ENCODE measurements at places on chromosomes 11 and 22. TPM values are rescaled to one million over a fixed set of nuclear protein-coding genes. Genes with fewer than 3 reads are reported as not detected.

GRCh38 chr22:33807470-33807869 is 112.8 kb downstream of the LARGE1 start:
- no peak for DNase-seq

DNA sequence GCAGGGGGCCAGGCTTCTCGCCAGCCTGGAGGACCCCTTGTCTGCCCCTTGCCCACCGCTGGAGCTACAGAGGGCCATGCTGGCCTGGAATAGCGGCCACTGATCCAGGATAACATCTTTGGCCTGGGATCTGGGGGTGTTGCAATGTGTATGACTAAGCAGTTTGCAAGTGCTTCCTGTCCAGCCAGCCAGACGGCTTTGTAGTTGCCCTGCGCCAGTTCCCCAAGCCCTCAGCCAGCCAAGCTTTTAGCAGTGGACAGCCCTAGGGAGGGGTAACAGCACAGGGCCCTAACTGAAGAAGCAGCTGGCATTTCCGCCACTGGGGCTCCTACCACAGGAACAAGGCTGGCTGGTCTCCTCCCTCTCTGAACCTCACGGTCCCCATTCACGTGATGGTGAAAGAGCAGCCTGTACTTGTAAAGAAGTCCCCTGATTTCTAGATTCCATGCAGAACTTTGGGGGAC is 32.1 kb downstream of the UQCR10 start:
- DNase-seq, result peak; percentile 96

DNA sequence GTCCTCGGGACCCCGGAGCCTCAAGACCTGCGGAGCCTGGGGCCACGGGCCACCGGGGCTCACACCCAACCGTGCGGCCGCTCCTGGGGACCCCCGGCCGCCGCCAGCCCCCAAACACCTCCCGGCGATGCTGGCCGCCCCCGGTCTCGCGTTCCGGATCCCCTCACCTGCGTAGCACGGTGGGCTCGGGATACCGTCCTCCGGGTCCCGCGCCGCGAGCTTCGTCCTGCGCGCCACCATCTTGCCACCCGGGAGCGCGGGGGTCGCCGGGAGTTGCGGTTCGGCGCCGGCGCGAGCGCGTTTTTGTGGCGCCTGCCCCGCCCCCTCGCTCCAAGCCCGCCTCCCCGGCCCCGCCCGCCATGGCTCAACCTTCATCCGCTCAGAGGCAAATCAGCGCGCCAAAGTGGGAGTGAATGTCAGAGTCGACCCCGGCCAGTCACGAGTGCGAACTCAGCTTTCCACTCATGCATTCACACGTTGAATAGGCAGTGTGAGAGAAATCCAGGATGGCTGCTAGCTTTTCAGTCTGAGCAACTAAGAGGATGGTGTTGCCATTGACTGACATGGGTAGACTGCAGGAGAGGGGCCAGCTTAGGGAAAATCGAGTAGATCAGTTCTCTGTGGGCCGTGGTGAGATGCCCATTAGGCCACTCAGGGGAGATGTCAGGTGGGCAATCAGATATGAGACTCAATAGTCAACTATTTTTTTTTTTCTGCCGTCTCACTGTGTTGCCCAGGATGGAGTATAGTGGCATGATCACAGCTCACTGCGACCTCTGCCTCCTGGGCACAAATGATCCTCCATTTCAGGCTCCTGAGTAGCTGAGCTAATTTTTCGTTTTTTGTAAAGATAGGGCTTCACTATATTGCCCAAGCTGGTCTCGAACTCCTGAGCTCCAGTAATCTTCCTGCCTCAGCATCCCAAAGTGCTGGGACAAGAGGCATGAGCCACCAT is 28.3 kb downstream of the SERHL2 start:
- peak; percentile 80 for DNase-seq

DNA sequence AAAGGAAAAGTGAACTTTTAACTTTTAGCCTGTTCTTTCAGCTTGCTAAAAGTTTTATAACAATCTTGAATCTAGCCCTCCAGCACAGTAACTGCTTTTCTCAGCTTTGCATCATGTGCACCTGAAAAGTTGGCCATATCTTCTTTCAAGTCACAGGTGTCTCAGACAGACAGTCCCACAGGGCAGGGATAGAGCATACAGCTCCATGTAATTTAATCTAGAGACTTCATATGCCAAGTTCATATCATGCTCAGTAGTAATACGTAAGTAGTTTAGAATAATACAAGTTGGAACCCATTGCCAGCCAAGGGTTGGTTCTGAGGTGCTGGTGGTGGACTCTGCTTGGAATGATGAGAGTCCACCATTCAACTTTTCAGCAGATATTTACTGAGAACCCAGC is 68.6 kb downstream of the PKNOX2 start:
- DNase-seq, result no peak

DNA sequence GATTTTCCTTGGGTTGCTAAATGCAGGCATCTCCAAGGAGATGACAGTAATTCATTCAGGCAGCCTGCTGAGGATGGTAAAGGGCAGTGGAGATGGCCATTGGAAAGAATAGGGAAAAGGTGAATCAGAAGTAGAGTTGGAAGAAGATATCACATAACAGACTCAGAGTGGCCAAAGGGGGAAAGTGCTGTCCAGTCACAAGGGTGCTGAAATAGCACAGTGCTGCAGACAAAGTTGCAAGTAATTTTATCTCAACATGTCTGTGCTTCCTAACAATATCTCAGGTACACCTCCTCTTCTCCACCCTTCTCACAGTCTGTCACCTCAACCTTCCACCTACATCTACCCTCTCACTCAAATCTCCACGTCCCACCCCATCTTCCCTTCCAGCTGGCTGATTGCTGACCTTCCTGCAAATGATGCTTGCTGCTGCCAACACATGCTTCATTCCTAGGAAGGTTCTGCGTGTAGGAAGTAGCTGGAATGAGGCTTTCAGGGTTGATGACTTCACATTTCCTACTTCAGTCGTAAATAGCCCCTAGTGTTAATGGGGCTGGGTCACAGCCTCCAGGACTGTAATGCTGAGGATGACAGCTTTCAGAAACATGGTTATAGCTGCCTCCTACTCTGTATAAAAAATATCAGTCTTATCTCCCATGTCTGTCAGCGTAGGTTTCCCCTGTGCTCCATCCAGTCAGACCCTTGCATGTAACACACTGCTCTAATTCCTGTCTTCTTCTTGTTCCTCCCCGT is 123.9 kb downstream of the CTNND1 start:
- no peak for DNase-seq

GRCh38 chr11:130475426-130476053 is 27.1 kb downstream of the ADAMTS15 start:
- no peak for DNase-seq

DNA sequence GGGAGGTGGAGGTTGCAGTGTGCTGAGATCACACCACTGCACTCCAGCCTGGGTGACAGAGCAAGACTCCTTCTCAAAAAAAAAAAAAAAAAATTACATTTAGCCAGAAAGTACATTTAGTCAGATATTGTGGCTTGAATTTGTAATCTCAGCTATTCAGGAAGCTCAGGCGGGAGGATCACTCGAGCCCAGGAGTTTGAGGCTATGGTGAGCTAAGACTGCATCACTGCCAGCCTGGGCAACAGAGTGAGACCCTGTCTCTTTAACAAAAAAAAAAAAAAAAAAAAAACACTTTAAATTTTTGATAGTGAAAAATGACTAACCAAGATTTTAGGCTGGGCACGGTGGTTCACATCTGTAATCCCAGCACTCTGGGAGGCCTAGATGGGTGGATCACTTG is 27.3 kb downstream of the MRTFA start:
- DNase-seq, result no peak

Gene LRRC32
- total RNA-seq, result 42.6 TPM

Gene CRYBB2
- not detected for total RNA-seq
